Vagina (tissue), 2 donors: ENCODE measurements at places on chromosomes 2 and 18. TPM values are rescaled to one million over a fixed set of nuclear protein-coding genes. Genes with fewer than 3 reads are reported as not detected.

The DSC3 gene
- total RNA-seq, result 176 TPM

The TBR1 gene
- not detected for total RNA-seq

The CSRNP3 gene
- total RNA-seq, result 2.7 TPM

DNA sequence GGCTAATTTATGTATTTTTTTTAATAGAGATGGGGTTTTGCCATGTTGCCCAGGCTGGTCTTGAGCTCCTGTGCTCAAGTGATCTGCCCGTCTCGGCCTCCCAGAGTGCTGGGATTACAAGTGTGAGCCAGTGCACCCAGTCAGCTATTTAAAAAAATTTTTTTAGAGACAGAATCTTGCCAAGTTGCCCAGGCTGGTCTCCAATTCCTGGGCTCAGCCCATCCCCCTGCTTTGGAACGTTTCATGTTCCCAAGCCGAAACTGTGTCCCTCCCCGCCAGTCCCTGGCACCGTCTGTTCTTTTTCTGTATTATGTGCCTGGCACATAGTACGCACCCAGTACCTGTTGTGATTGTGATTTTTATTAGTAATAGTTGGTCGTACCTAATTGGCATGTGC is 63.1 kb upstream of the MGAT5 start:
- no peak for DNase-seq

GRCh38 chr2:202636213-202636513 is 1.4 kb downstream of the FAM117B start:
- DNase-seq, result no peak

DNA sequence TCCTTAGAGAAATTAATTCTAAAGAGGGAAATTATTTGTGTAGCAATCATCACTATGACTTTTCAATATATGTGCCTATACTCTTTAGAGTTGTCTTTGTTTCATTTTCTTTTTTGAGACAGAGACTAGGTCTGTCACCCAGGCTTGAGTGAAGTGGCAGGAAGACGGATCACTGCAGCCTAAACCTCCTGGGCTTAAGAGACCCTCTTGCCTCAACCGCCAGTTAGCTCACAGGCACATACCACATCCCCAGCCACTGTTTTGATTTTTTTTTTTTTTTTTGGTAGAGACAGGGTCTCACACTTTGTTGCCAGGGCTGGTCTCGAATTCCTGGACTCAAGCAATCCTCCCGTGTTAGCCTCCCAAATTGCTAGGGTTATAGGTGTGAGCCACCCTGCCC is 12.4 kb downstream of the YWHAQ start:
- no peak for DNase-seq

DNA sequence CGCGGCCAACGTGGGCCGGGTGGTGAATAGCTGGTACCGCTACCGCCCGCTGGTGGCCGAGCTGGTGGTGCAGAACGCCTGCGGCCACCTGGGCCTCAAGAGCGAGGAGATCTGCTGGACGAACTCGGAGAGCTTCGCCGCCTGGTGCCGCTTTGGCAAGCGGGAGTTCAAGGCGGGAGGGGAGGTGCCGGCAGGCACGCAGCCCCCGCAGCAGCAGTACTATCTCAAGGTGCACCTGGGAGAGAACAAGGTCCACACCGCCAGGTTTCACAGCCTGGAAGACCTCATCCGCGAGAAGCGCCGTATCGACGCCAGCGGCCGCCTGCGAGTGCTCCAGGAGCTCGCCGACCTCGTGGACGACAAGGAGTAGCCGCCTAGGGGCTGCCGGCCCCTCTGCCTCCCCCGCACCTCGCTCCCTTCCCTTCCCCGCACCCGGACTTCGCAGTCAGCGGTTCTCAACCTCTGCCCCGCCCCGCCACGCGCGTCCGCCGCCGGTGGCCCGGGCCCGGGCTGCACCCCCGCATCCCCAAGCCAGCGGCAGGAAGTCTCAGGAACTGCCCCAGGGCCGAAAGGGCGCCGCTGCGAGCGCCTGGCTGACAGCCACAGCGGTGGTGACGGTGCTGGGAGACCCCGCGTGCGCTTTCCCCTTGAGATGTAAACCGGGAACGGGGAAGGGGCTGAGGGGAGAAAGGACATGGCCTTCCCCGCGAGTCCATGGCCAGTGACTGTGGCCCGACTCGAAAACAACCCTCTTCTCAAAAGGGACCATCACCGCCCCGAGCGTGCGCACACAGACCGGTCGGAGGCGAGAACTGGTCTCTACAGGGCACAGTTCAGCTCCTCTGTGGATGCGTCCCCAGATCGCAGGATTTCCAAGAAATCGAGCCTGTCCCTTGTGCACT is 2.2 kb downstream of the LRATD1 start:
- no peak for DNase-seq

- no peak for DNase-seq
Observed at GRCh38 chr2:173962583-173963110, 2.5 kb downstream of the SP3 start.

DNA sequence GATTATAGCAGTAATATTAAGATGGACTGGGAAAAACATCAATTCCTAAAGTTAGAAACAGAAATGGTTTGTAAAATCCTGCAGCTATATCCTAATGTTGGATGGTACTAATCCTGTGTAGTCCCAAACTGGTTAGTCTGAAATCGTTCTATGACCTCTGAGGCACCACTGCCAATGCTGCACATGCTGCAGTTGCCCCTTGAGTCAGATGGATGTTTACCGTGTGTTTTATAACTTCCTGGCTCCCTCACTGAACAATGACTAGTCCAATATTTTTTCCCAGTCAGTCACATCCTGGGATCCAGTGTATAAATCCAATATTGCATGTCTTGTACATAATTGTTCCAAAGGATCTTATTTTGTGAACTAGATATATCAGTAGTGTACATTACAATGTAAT is 226.7 kb upstream of the PKDCC start:
- no peak for DNase-seq

- peak; percentile 72 for DNase-seq
Observed at GRCh38 chr2:134462791-134463698, 209.2 kb downstream of the MGAT5 start.

DNA sequence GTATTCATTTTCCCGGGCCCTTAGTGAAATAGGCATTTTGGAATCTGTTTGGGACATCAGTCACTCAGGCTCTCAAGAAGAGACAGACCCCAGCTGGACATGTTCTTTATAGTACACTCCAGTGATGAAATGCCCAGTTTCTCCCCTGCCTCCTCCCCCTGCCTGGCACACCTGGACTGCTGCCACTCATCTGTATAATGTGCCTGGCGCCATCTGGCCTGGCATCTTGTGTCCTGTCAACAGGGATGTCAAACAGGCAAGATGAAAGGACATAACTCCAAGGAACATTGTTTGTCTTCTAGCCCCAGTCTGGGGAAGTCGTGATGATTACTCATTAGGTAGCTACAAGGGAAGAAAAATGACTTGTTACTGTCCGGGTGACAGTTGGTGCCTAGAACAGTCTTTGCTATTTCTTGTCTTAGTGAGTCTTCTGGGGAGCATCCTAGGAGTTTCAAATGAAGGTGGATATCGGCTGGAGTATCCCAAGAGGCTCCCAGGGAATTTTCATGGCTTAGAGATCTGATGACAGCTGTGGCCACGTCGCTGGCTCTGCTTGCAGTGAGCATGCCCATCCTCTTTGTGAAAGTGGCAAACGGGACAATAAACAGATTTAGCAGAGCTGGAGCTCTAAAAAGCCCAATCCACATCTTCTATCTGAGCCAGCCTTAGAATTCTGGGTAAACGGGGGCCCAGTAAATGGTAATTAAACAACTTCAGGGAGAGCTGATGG is 153.6 kb downstream of the ALK start:
- no peak for DNase-seq
